ENCODE measurements at places on chromosomes 6 and 20.

DNA sequence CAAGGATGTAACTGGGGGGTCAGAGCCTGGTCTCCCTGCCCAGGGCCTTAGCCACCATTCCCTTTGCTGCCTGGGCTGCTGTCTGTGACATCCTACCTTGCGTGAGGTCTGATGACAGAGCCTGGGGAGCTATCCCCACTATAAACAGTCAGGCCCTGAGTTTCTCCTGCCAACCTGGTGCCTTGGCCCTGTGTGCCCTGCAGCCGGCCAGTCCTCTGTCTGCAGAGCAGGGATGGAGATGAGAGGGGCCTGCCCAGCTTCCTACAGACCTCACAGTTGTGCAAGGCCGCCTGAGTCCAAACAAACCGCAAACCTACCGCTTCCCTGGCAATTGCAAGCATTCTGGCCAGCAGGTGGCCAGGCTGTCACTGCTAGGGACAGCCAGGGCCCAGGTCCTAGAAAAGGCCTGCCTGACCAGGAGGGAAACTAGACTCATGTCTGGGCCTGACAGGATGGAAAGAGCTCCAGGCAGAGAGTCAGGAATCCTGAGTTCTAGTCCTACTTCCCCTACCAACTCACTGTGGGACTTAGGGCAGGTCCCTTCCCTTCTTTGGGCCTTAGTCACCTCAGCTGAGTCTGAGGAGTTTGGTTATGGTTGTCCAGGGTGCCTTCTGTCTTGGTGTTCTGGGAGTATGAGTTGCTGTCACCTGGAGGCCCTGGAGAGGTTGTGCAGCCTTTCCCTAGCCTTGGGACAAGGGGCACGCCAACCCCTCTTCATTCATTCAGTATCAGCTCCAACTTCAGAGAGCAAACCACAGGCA lies 86.2 kb downstream of the VEGFA start:
- DNase-seq, result no peak

GRCh38 chr6:159429433-159429832 lies 260.2 kb downstream of the FNDC1 start:
- DNase-seq, result no peak

- DNase-seq, result no peak
These were observed 610.5 kb downstream of the TFAP2B start for GRCh38 chr6:51429017-51429712.

- DNase-seq, result no peak
These were observed 33.0 kb upstream of the NFATC2 start for GRCh38 chr20:51575486-51575885.

- DNase-seq, result no peak
These were observed 682.7 kb downstream of the MAFB start for GRCh38 chr20:40006168-40006860.

GRCh38 chr20:16955971-16956370 lies 207.8 kb downstream of the OTOR start:
- no peak for DNase-seq

DNA sequence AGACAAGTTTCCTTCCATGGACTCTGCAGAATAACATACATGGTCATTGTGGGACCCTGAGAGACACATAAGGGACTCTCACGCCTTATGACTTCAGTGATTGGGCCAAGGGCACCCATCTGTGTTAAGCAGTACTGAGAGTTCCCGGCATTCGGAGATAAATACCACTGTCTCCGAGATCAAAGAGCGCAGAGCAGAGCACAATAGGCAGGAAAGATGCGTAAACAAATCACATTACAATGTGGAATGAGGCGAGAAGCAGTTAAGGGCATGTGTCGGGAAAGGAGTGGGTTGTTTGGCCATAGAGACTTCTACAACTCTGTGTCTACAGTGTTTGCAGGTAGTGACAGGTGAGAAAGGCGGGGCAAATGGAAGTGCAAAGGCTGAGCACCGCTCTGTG lies 57.6 kb downstream of the NRSN1 start:
- no peak for DNase-seq

- DNase-seq, result no peak
These were observed 79.6 kb upstream of the SASH1 start for GRCh38 chr6:148263010-148263409.
